ENCODE measurements at places on chromosomes 2 and 18.

DNA sequence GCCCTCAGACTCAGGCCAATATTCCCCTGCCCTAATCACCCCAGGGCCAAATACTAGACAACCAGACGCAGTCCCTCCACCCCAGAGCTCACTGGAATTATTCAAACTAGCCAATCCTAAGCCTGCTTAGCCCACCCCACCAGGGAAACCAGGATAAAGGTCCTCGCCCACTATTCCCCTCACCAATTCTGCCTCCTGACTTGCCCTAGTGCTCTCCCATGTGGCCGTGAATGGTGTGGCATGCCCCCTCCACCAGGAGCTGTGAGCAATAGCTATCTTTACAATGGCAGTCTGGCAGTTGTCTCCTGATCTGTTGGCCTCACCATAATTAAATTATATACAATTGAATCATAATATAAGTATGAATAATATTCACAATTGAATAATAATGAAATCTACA is 42.3 kb downstream of the FAM124B start:
- DNase-seq = peak; percentile 49

DNA sequence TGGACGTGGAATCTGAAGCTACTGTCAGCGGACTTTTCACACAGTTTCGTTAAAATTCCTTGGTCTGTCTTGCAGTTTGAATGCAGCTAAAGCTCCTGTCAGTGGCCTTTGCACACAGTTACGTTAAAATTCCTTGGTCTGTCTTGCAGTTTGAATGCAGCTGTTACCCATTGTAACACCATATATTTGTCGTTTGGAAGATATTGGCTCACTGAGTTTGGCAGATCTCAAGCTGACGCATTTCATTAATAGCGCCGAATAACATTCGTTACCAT is 1.0 kb downstream of the LIMS1 start:
- DNase-seq = no peak

GRCh38 chr2:205218056-205218455 is 464.2 kb upstream of the NRP2 start:
- DNase-seq = no peak

- no peak for DNase-seq
Measured at GRCh38 chr2:120476141-120476540, 130.2 kb downstream of the INHBB start.

DNA sequence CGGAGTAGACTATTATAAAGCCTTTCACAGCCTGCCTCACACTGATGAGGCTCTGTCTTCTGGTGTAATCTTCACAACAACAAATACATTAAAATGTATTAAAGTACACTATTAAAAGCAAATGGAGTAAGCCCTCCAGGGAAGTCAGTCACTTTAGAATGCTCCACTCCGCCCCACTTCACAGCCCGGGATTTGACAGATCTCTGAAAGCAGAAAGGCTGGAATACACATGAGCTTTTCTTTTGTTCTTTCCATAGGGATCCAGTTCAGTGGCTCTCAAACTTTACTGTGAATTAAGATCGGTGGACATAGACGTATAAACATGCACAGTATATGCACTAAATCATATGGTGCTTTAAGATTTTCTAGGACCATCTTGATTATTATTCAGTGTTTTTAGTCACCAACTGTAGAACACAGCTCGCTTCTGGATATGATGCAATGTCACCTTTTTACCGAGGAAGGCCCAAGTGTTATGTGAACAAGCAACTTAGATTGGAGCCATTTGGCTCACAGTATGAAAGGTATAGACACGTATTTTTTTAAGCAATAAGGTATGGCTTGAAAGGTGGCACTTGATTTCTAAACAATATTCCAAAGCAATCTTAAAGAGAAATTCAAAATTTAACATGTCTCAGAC is 151.1 kb downstream of the PRKCE start:
- DNase-seq = no peak

- no peak for DNase-seq
Measured at GRCh38 chr2:196660244-196660643, 20.7 kb downstream of the CCDC150 start.
